ENCODE measurements at places on chromosomes 11 and 22.

DNA sequence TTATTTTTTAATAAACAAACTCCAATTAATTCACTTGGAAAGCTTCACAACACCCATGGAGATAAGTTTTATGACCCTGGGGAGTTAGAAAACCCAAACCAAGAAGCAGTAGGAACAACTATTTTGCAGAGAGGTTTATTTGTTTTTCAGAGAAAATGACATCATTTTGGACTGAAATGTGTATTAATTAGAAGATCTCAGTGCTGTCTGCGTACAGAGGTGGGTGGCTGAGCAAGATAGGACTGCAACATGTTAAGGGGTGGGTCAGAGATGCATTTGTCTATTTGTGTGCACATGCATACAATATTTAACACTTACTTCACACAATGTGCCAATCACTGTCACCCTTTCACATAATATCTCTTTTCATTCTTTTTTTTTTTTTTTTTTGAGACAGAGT, 1.1 kb downstream of the SCGB1A1 start:
- DNase-seq = no peak

DNA sequence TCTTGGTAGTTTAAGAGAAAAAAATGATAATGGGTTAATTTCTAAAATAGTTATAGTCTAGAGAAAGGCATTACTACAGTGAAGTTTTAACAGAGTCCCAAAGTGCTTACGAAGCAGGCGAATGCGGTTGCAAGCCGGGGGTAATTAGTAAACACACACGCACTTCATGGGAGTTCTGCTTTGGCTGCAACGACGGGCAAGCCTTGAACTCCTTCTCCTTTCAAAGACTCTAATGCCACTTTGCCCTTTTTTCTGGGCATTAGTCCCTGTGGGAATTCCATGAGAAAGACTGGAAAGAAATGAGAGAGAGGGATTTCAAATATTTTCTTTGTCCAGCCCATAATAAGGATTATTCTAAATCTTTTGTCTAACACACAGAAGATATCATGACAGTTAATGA, 66.1 kb downstream of the TENM4 start:
- no peak for DNase-seq

- no peak for DNase-seq
Measured at GRCh38 chr11:104327861-104328511, 164.0 kb upstream of the PDGFD start.

DNA sequence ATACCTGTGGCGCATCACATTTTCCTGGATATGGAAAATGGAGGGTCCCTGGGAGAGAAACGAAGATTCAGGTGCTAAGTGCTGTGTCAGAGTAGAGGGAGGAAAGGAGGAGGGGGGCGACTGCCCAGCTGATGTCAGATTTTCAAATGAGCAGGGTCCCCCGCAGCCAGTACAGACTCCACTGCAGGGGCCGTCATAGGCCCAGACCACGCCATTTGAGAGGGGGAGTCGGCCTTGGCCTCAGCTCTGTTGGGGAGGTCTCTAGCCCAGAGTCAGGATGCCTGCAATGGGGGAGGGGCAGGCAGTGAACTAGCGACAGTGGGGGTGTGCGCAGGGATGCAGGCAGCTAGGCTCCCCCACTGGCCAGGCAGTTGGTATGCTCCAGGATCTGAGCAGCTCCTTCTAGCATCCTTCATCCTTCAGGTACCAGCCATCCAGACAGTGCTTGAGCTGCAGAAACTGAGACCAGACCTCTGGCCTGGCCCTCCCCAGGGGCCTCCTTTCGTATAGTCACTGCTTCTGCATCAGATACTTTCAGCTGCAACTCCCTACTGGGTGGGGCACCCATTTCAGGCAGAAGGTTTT, at the start of the genes BSCL2 and GNG3:
Gene BSCL2, minus strand, starts transcription at position 148 of the 585 bp plus-strand sequence. CDS start 229 bp downstream, outside the sequence.
Gene GNG3, plus strand, starts transcription at position 400 of the 585 bp plus-strand sequence. CDS start 620 bp downstream, outside the sequence.
- no peak for DNase-seq

- no peak for DNase-seq
Measured at GRCh38 chr11:128904656-128905344, 13.6 kb downstream of the KCNJ5 start.

- DNase-seq = no peak
Measured at GRCh38 chr11:78902771-78903507, 328.3 kb upstream of the NARS2 start.

DNA sequence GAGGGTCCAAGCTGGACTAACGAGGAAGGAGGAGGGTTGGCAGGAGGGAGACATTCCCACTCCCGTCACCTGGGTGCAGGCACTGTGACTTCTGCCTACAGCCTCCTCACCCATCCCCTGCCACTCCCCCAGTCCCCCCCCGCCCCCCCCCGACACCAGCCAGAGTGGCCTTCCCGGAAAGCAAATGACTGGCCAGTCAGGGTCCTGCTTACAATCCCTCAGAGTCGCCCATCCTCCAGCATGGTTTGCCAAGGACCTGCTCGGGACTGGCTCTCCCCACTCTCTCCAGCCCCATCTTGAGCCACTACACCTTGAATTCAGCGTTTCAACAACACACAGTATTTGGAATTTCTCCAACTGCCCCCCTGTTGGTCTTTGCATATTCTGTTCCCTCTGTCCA, 59.6 kb downstream of the THAP12 start:
- no peak for DNase-seq

DNA sequence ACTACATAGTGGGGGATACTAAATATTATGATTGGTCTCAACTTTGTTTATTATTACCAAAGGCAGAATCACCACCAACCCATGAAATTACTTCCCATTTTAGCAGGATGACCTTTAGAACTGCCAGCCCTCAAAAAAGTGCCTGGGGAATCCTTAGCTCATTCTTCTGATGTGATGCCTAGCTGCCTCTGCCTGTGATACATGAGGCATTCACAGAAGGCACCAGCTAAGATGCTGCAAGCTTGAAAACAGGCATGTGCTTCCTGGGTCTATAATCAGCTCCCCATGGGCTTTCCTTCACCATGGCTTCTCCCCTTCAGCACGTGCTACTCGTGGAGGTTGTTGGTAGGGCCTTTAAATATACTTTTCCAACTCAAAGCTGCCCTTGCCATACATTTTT, 50.4 kb upstream of the ARHGAP20 start:
- no peak for DNase-seq

- no peak for DNase-seq
Measured at GRCh38 chr22:41488076-41488475, 19.2 kb downstream of the ACO2 start.

DNA sequence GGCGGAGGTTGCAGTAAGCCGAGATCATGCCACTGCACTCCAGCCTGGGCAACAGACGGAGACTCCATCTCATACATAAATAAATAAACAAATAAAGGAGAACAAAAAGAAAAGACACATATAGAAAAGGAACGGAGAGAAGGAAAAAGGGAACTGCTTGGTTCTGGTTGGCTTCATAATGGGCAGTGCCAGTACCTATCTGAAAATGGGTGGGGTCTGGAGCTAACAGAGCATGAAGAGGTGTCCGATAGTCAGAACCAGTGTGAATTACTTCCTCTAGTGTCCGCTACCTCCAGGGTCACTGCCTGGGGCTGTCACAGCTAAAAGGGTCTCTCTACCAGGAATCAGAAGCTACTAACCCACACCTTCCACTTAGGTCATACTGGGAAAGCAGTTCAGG, 27.2 kb upstream of the TTC28 start:
- DNase-seq = no peak

- DNase-seq = no peak
Measured at GRCh38 chr11:90668502-90668901, 445.7 kb upstream of the CHORDC1 start.

- no peak for DNase-seq
Measured at GRCh38 chr11:97461934-97462333, 1072.1 kb downstream of the JRKL start.

DNA sequence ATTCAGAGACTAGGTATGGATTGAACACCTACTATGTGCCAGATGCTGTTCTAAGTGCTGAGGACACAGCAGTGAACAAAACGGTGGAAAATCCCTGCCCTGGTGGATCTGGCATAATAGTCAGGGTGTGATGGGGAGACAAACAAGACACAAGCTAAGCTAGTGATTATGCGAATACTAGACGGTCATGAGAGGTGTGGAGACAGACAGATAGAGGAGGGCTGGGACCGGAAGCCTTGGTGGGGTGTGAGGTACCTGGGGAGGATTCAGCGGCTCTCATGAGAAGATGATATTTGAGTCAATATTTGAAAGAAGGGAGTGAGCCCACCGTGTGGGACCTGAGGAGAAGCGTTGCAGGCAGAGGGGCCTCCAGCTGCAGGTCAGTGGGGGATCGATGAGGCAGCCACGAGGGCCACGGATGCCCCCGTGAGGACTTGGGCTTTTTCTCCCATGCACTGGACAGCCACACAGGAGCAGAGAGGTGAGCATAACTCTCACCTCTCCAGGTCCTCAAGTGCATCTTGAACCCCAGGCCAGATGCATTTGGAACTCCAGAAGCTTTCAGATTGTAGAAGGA, 4.7 kb downstream of the CD5 start:
- no peak for DNase-seq

- DNase-seq = peak; percentile 31
Measured at GRCh38 chr11:3947061-3947460, 91.6 kb downstream of the STIM1 start.

DNA sequence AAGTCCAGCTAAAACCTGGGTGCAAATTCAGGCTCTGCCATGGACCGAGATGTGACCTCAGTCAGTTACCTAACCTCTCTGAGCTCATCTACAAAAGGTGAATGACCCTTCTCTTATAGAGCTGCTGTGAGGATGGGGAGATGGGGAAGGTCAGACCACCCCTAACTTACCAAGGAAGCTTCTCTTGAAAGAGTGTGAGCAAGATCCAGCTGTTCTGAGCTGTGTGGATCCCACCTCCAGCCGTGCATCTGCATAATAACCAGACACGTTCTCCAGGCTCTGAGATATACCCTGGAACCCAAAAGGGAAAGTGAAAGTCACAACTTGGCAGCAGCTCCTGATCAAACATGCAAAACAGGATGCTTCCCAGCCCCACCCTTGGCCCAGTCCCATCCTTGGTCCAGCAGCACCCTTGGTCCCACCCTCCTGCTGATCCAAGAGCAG, at the start of gene APOL3:
Gene APOL3, minus strand, starts transcription at position 257 of the 444 bp plus-strand sequence. CDS start 11,700 bp downstream, outside the sequence.
- DNase-seq = peak; percentile 33

DNA sequence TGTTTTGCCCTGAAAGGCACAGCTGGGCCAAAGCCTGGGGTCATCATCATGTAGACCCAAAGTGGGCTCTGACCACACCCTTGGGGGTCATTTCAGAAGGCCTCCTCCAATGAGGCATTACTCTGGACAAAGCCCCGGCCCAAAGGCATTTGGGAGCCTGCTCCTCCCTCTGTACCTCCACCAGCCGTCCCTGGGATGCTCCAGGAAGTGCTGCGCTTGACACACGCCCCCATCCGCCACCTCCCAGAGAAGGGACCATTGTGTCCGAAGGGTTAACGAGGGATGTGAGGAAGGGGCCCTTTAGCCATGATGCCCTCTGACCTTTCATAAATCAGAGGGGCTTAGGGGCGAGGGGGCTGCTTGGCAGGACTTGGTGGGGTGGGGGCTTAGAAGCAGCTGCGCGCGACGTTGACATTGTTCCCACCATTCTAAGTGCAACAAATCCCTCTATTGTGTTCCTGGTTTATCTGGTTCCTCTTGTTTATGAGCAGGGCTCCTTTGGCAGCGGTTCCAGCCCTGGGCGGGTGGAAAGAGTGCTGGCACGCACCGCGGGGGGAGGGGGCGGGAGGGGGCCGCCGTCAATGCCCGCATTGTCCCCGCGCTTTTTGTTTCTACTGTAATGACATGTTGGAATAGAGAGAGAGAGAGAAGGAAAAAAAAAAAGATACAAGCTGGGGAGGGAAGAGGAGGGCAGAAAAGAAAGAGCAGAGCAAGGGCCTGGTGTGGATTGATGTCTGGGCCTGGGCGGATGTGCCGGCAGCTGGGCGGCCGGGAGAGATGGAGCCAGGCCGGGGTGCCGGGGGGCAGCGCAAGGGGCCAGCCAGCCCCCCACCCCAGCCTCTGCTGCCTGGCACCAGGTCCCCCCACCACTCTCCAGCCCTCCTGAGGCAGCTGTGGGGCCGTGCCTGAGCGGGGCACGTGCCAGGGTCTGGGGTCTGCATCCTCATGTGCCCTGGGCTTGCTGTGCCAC, 32.1 kb upstream of the SOX10 start:
- no peak for DNase-seq

- DNase-seq = no peak
Measured at GRCh38 chr11:133893381-133893780, 48.1 kb upstream of the SPATA19 start.

GRCh38 chr11:93216511-93217101, 18.8 kb upstream of the SLC36A4 start:
- no peak for DNase-seq

DNA sequence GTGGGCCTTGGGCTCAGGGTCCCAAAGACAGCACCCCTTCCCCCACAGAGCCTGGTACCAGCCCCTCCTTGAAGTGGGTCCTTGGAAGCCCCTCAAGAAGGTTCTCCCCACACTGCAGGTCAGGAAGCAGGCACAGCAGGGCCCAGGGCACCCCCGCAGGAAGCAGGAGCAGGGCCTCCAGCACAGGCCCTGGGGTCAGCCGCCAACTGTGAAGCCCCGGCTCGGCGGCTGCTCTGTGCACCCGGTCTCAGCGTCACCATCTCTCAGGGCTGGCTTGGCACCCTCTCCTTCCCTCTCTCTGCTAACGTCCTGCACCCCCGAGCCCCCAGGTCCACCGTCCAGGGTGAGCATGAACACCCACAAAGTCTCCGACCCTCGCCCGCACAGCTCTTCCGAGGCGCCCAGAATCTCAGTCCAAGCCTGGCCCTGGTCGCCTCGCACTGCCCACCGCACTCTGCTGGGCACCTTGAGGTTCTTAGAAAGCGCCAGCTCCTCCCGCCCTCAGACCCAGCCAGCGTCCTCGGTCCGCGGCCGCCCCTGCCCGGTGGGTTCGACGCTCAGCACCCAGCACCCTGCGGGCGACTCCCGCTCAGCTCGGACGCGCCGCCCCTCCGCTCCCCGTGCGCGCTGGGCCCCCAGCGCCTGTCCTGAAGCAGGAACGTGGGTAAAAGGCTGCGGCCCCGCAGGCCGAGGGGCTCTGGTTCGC, 1.4 kb upstream of the SIGIRR start:
- DNase-seq = no peak

- DNase-seq = no peak
Measured at GRCh38 chr11:92846491-92847125, 122.8 kb upstream of the MTNR1B start.

GRCh38 chr11:6844356-6844755, 1.1 kb upstream of the OR10A5 start:
- no peak for DNase-seq

DNA sequence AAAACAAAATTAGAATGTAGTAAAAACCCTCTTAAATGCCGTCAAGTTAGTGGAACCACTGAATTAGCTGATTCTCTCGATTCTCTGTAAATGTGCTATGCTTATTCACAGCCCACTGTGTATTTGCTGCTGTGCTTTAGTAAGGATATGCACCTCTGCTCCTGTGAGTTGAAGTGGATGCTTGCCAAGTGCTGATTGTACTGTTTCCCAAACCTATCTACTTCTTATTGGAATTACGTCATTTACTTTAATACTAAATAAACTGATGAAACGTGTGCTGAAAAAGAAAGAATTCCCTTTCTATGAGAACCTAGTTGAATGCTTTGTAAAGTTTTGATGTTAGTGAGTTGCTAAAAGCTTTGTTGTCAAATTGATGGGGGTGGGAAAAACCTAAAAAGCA, 158.4 kb downstream of the LRRC4C start:
- no peak for DNase-seq

DNA sequence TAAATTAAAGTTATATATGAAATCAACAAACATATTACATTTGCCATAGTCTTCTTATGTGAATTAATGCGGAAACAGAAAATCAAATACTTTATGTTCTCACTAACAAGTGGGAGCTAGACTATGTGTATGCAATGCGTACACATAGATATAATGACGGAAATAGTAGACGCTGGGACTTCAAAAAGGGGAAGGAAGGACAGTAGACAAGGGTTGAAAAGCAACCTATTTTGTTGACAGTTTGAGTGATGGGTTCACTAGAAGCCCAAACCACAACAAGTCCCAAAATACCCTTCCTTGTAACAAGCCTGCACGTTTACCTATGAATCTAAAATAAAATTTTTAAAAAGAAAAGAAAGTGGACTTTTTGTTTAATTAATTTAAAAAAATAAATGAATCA, 430.8 kb upstream of the CNTN5 start:
- no peak for DNase-seq
